Activated T-cell treated with anti-CD3 and anti-CD28 coated beads for 1 hour (primary cell): ENCODE measurements at places on chromosomes 4 and X.

GRCh38 chr4:166518776-166519175, 645.7 kb downstream of the TLL1 start:
- DNase-seq, result no peak

GRCh38 chr4:37816719-37817118, 9.8 kb upstream of the PGM2 start:
- no peak for DNase-seq

- no peak for DNase-seq
Observed at GRCh38 chr4:164381859-164382258, 372.1 kb upstream of the SMIM31 start.

DNA sequence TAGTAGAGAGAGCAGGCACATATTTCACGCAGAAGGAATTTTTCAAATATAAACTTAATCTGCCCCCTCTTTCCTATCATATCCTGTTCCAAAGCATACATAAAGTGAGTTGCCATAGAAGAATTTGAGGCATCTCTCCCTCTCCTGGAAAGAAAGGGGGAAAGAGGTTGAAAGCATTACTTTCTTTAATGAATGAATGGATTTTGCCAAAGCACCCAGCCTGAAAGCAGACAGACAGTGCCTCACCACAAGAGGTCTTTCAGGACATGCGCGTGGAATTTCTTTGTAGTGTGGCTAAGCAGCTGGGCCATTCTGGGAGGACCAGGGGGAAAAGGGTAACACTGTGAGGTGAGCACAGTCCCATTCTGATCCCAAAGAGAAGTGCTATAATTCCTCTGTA, 651.4 kb downstream of the IQCM start:
- no peak for DNase-seq

- no peak for DNase-seq
Observed at GRCh38 chr4:71268166-71268565, 70.7 kb upstream of the SLC4A4 start.

GRCh38 chr4:186105647-186106321, 1.3 kb downstream of the FAM149A start:
- DNase-seq, result no peak

DNA sequence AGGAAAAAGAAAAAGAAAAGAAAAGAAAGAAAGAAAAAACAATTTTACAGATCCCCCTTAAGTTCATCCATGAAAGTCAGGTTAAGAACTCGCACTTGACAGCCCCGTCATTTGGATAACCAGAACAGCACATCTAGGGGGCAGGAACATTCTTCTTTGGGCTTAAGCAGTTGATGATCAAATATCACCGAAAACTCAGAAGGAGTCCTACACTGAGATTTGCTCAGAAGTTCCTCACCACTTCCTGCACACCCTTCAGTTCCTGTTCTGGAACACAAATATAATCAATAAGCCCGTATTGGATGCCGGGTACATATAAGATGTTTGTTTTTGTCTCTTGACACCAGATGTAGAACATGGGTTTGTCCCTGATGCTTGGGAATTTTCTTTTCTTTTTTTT, 14.7 kb downstream of the NLGN3 start:
- DNase-seq, result no peak

DNA sequence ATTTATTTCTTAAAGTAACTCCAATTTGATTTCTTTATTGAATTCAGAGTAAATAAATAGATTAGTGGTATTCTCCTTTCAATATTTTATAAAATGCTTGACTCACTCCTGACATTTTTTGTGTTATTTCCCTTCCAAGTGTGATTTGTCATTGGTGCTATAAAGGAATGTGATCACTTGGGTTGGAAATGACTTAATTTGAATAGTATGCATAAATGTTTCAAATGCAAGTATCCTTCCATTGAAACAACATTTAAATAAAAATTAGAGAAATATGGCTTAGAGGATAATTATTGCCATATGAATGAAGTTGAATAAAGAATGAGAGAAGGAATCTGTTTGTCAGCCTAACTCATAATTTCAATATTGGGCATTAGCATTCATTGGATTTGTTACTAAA, 182.7 kb downstream of the PABPC4L start:
- DNase-seq, result no peak

GRCh38 chrX:56782352-56782751, 53.3 kb downstream of the NBDY start:
- no peak for DNase-seq

- DNase-seq, result no peak
Observed at GRCh38 chr4:27081675-27082586, 221.3 kb downstream of the STIM2 start.

DNA sequence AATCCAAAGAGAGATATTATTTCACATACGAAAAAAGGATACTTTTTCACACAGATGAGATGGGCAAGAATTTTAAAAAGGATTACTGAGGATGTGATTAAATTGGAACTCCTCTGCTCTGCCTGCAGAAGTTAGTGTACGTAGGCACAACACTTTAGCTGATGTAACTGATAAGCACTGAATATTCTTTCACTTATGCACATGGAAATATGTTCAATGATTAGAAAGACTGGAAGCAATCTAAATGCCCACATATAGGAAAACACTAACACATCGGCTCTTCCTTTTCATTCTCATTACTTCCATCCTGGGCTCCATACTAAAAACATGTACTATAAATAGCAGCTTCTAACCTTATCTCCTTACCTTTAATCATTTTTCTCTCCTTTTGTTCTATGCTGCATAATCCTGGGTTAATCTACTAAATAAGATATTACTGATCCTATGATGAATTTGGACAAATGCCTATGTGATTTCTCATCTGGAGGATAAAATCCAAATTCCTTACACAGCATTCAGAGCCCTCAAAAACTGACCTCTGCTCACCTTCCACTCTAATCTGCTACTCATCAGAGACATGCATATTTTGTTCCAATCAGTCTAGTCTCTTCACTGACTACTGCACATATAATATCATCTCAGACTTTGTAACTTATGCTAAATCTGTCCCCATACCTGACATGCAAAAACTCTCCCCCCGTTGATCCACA, 197.8 kb downstream of the PDGFC start:
- DNase-seq, result no peak

DNA sequence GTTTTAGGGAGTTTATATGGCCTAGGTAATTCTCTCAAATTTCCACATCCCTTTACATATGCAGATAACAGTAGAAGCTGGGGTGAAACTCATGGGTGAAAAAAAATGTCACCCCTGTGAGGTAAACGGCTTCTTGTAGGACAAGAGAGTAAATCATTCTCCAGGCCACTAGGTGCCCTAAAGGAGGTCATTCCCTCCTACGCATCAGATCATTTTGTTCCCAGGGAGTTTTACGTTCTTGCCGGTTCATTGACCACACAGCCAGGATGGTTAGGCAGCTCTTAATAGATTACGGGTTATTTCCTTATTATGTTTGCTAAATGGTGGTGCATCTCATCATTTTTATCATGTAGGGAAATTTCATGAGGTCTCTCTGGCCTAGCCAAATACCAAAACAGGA, 225.8 kb upstream of the NOCT start:
- DNase-seq, result no peak

DNA sequence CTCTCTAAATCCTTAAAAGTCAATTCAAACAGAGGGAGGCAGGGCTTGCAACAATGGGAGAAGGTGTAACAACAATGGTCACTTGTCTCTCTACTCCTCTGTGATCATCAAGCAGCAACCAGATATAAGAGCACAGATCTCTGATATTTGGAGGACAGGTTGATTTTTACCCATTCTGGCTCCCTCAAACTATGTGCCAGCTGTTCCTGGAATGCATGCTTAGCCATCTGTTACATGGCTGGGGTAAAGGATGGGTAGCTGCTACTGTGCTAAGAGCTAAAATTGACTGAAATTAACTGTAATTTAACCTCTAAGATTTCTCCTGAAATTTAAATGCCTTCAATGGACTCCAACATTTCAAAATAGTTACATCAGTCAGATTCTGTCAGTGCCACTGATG, 1459.9 kb downstream of the PCDH7 start:
- no peak for DNase-seq

GRCh38 chrX:15988661-15989603, 134.3 kb upstream of the AP1S2 start:
- no peak for DNase-seq

GRCh38 chr4:157722146-157722545, 450.7 kb downstream of the GASK1B start:
- no peak for DNase-seq

DNA sequence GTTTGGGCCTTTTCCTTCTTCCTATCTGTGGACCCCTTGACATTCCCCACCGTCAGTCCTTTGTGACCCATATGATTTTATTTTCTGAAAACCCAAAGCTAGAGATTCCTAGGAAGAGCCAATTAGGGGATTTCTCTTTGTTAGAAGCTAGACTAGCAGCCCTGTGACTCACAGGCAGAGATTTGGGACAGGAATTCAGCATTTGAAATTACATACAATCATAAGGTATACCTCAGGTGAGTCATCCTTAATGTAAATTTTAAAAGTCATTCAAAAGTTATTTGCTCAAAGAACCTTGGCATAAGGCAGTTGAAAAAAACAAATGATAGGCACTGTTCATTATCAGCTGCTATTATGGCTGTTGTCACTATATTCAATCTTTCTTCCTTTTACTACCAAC, 40.6 kb downstream of the USP26 start:
- DNase-seq, result no peak

DNA sequence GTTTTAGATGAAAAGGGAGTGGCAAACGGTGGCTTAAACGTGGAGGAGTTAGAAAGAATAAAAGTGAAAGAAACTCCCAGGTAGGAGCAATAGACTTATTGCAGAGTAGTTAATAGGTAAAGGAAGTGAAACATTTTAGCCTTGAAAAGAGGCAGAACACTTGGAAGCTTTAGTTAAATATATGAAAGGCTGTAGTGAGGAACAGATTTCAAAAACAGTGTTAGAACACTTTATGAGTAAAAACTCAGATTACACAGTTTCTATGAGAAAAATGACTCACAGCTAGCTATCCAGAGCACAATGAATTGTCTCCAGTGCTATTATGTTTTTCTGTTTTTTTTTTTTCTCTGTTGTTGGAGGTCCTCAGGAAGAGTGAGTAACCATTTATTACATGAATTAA, 45.8 kb downstream of the TACR3 start:
- no peak for DNase-seq

DNA sequence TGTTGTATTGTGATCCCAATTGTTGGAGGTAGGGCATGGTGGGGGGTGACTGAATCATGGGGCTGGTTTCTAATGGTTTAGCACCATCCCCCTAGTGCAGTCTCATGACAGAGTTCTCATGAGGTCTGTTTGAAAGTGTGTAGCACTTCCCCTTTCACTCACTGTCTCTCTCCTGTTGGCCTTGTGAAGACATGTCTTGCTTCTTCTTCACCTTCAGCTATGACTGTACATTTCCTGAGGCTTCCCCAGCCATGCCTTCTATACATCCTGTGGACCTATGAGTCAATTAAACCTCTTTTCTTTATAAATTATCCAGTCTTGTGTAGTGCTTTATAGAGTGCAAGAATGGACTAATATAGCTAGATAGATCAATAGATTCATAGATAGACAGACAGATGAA, 230.0 kb downstream of the MAGEE1 start:
- DNase-seq, result no peak

DNA sequence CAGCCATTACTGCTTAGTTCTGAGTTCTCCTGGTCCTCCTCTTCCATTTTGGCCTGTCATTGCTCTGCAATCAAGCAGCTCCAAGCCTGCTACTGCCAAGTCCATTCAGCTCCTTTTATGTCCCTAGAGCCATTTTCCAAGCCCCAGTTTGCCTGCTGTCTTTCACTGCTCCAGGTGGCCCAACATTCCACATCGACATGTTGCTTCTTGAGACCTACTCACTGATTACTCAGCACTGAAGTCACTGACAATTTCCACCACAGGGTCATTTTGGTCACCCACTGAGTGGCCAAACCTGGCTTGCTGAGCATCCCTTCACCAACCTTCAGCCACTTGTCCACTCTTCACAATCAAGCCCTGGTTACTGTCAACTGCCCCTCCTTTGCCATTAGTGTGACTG, 27.2 kb downstream of the LRIT3 start:
- no peak for DNase-seq

DNA sequence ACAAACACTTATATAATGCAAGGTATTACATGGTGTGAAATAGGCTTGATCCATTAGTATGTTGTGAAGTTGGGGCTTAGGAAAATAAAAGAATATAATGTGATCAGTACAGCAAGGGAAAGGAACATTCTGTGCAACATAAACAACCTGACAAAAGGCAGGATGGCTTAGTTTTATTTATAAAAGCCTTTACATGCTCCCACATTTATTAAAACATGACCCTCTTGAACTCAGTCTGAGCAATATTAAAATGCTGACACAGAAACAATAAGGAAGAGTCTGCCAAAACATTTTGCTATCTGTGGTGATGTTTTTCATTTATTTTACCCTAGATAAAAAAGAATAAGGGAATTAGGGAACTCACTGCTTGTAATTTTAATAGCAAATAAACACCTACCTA, 519.7 kb downstream of the PCDH7 start:
- no peak for DNase-seq

- DNase-seq, result no peak
Observed at GRCh38 chr4:154928640-154929257, 147.7 kb downstream of the RBM46 start.

- DNase-seq, result no peak
Observed at GRCh38 chr4:81164623-81165416, 50.2 kb downstream of the PRKG2 start.

DNA sequence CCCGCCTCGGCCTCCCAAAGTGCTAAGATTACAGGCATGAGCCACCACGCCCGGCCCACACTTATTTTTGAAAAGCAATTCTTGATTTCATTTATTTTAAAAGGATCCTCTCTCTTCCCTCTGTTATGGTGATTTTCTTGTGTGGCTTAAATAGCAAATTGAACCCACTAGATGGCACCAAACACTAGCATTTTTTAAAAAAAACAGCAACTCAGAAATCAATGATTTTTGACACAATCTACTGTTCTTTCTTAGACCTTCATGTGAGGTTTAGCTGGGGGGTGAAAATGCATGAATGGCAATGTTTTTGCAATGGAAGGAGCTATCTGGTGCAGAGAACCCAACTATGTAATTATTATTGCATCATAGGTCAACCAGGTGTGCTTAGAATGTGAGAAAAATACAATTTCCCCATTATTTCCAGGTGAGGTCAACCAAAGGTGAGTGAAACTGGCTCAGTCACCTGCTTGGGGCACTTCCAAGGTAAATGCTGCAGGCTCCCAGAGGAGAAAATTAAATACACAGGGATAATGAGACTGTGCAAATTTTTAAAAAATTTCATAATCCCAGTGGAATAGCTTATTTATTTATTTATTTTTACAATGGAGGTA, 226.7 kb upstream of the PRKX start:
- DNase-seq, result no peak

- no peak for DNase-seq
Observed at GRCh38 chr4:12084690-12085089, 656.0 kb upstream of the HS3ST1 start.

DNA sequence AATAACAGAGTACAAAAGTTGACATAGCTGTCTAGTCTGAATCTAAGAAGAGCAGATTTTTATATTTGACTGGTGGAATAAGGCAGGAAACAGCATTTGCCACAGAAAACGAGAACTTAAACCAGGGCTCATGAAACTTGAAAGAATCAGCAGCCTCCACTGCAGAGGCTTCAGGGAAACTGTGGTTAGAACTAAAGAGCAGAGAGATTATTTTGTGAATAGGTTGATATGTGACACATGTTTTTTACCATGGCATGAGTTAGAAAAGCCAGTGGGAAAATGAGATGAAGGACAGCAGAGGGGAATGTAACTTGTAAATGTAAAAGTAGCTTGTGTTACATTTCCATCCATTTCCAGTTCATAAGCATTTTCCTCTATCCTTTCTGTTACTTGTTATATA, 63.7 kb upstream of the CAMK2D start:
- DNase-seq, result no peak
